SW480 (cell line): ENCODE measurements at places on chromosomes 6 and 20.
A peak's percentile ranks its signal among the peaks of the same experiment; 100 is the strongest.

- no peak for DNase-seq
Measured at GRCh38 chr6:36688739-36689075, 8.9 kb upstream of the RAB44 start.

DNA sequence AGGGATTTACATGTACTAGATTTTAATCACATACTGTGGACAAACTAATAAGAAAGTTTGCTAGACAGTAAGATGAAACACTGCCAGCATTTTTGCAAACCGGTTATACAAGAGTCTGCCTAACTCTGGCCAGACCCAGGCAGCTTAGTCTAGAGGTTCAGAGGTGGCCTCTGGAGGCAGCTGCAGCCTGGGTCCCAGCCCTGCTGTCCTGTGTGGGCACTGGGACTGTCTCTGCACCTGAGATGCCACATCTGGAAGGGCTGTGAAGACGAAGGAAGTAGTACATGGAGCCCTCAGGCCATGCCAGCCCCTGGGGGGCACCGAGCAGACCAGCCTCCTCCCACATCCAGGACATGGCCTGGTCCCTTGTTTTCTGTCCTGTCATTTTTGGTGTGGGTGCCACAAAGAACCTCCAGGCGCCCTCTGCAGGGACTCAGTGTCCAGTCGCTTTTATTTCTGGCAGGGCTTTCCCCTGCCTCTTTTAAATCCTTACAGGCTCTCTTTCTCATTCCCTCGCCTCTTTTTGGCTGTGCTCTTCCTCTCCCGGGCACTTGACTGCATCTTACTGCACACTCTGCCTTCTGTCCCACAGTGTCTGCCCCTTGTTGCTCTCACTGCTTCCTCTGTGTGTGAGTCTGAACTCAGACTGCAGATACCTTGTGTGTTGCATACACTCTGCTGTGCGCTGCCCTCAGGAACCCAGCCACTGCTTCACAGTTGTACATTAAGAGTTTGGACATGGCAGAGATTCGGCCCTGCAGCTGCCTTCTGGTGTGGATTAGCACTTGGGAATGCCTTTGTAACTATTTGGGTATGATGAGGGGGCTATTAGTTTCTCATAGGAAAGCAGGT lies 216.7 kb downstream of the ZDHHC14 start:
- peak; percentile 11 for DNase-seq

DNA sequence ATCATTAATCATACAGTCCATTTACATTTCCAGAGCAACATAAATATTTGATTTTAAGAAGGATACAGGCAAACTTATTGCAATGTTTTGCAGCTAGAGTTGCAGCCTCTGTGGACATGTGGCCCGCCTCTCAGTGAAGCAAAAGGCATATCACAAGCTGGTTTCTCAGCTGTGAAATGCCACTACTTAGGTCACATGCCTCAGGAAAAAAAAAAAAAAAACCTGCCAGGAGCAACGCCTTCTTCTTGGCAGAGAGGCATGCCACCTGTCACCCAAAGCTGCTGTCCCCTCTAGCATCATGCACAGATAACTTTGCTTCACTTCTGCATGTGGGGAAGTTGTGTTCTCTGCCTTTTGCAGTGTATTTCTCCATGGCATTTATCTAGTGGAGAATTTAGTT lies 18.5 kb downstream of the GRM1 start:
- no peak for DNase-seq

GRCh38 chr6:144006736-144007477 lies 1.2 kb downstream of the PLAGL1 start:
- DNase-seq: peak; percentile 22

DNA sequence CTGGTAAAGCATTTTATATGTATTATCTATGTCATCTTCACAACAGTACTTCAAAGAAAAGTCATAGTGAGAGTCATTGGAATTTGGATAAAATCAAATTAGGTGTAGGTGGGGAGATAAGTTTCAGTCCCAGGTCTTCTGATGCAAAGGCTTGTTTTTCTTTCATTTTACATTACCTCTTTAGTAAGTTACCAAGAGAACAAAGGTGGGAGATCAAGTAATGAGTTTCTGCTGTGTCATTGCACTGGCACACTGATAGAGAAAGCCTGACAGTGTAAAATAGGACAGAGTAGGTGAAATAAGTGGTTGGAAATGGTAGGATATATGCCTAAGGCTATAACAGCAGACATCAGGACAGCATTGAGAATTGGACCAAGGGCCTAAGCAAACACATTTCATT lies 250.4 kb downstream of the NKAIN2 start:
- no peak for DNase-seq

- DNase-seq: peak; percentile 48
Measured at GRCh38 chr6:154868143-154868594, 126.9 kb upstream of the TIAM2 start.

GRCh38 chr6:42959917-42960242 lies 674 bp upstream of the GNMT start:
- DNase-seq: no peak

GRCh38 chr6:34238585-34239499 lies 2.2 kb downstream of the HMGA1 start:
- no peak for DNase-seq

GRCh38 chr6:53854843-53855567 lies 60.2 kb downstream of the LRRC1 start:
- no peak for DNase-seq

DNA sequence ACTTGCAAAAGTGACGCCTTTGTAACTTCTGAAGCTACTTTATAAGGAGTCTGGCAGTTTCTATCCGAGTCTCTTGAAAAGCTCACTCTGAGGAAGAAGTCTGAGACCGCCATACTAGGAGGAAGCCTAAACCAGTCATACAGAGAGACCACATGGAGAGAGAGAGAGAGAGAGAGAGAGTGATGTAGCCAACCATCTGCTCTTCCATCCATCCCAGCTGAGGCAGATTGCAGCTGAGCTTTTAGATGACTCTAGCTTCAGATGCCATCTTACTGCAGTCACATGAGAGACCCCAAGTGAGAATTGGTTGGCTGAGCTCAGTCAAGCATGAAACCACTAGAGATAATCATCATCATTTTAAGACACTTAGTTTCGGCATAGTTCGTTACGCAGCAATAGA lies 15.0 kb upstream of the DTNBP1 start:
- no peak for DNase-seq

DNA sequence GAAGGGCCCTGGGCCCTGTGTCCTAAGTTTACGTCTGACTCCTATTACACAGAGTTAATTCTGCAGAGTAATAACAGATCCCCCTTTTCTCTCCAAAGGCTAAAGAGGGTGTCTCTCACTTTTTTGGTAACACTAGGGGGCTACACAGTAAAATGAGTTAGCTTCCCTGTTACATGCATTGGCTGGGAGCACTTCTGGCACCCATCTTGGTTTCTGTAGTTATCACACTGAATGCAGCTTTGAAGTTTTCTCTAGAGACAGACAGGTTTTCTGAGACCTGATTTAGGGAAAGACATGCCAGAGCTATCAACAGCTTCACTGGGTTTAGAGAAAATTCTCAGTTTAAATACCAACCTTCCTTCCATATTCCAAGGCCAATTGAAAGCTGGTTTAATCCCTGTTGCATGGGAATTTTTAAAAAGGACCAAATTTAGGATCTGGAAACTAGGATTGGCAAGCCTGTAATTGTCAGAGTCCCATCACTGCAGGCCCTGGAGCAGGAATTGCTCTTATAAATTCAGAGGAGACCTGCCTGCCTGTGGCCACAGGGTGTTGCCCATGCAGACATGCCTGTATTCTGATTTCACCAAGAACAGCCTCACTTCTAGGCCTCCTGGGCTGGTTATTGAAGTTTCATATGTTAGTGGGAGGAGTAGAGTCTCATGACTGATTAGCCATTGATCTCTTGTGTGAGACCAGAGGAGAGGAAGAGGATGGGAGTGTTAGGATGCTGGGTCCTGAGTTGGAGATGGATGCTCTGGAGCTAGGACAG lies 29.4 kb downstream of the RNF8 start:
- DNase-seq: no peak

GRCh38 chr20:59175861-59176260 lies 12.2 kb downstream of the ZNF831 start:
- no peak for DNase-seq

DNA sequence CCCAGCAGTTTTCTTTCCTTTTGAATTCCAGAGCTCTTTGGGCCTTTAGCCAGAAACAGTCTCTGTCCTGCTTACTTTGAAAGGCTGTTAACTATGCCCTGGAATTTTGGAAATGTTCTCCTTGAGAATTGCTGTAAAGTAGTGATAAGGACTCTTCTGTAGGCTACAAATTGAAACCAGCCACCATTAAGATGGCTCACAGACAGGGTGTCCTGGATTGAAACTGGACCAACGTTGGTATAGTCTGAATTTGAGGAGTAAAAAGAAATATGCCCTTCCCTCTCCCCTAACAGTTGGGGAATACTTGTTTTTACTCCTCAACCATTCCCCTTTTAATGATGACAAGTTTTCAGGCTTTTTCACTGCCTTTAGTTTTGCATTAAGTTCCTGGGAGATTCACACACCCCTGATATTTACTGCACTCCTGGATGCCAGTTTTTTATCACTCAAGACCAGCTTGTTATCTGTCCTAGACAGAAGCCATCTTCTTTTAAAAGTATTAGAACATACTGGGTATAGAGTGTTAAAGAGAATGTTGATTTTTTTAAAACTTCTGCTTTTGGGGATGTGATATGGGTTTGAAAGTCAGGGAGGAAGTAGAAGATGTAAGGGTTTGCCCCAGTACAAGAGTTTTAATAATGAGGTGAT lies 21.9 kb downstream of the TOP1 start:
- DNase-seq: no peak

- DNase-seq: peak; percentile 22
Measured at GRCh38 chr6:129774697-129775447, 64.9 kb upstream of the ARHGAP18 start.

GRCh38 chr6:26197933-26198721 lies 110.9 kb downstream of the HFE start:
- peak; percentile 44 for DNase-seq

DNA sequence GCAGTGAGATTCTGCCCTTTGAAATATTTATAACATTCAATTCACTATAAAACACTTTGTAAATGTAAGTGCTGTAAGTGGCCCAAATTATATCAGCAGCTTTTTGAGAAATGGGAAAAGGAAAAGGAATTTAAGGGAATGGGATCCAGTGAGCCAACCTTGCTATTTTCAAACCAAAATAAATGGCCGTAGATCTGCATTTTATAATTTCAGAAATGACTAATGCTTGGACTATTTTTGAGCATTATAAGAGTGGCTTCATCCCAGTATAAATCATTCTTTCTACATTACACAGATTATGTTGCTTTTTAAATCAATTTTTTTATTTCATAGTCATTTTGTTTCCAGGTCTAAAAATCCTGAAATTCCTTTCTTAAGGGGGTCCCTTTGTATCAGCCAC lies 49.2 kb downstream of the ANKRD6 start:
- no peak for DNase-seq

- DNase-seq: peak; percentile 40
Measured at GRCh38 chr6:20056350-20056992, 155.8 kb downstream of the MBOAT1 start.

DNA sequence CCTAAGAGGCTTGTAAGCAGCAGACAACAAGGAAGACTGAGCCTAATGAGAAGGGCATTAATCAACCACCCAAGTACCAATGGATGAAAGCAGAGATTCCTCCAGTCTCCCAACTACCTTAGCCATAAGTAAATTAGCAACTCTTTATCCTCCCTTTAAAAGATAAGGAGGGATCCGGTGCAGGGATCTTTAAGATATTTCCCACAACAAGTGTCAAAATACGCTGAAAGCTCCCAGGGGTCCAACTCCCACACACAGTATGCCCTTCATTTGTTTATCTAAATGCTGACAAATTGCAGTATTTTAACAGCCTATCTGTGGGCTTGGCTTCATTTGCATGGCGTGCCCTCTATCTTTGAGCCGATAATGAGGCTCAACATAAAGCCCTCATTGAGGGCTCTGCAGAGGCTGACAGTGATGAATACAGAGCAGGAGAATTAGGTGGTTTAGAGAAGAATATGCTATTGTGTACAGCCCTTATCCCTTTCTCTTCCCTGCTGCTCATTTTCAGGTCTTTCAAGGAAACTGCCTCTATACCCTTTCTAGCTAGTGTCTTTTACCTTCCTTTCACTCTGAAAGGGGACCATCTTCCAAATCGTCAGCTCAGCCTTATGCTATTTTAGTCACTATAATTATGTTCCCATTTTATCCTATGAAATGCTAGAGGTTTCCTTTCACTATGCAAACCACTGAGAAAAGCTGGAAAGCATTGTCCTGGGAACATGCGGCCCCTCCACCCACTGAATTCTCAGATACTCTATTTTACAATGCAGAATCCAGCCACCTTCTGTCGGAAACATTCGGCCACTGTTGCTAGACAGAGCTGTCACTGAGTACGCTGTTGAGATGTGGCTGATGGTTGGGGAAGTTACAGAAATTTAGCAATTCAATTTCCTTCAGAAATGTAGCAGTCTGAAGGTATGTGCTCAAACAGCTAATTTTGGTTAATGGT lies 575.2 kb upstream of the JAG1 start:
- DNase-seq: no peak

- no peak for DNase-seq
Measured at GRCh38 chr20:57896017-57896416, 186.2 kb upstream of the PMEPA1 start.

DNA sequence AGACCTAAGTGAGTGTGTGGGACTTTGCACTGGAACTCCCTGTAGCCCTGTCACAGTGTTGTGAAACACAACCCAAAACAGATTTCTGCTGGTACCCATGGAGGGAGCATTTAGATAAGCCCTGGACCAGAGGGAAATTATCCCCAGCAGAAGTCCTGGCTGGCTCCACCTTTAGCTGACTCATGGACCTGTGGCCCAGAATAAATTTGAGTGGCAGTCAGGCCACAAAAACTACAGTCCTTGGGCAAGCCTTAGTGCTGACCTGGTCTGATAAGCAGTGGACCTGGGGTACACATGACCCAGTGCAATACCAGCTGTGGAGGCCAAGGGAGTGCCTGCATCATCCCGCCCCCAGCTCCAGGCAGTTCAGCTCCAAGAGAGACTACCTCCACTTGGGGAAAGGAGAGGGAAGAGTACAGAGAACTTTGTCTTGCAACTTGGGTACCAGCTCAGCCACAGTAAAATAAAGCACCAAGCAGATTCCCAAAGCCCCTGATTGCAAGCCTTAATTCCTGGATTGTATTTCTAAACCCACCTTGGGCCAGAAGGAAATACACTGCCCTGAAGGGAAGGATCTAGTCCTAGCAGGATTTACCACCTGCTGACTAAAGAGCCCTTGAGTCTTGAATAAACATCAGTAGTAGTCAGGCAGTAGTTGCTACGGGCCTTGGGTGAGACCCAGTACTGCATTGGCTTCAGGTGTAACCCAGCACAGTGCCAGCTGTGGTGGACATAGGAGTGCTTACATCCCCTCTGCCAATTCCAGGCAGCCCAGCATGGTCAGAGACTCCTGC lies 140.4 kb upstream of the COL21A1 start:
- no peak for DNase-seq

GRCh38 chr20:39283464-39283863 lies 321.3 kb downstream of the DHX35 start:
- DNase-seq: no peak

DNA sequence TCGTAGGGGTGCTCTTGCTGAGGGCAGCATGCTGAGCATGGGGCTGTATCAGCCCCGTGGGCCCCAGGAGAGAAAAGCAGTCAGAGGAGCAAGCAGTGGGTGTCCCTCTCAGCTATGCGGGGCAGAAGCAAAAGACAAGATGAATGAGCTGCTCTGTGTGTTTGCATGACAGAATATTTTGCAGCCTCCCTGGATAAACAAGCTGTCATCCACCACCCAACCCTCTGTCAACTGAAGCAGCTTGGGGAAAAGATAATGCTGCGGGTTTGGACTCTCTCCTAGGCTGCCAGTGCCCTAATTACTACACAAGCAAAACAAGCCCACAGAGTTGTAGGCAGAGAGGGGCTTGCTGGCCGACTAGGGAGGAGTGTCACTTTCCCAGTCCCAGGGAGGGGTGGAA lies 82.3 kb upstream of the PTPRT start:
- DNase-seq: no peak
